ENCODE measurements at places on chromosomes 4 and X.

DNA sequence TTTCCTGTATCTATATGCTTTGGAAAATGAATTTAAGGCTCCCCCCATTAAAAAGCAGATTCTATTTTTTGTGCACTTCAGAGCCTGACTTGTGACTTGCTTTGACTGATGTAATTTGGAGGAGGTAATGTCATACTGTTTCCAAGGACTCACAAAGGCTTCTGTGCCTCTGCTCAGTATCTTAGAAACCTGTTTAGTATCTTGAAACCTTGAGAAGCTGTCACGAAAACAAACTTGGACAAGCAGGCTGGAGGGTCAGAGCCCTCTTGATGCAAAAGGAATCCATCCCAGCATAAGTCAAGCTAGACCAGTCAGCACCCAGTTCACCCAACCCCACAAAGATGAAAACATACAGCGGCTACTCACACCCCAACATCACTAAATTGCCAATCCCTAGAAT, 560.0 kb upstream of the PCDH7 start:
- DNase-seq: no peak

GRCh38 chr4:30720661-30721184, 554 bp downstream of the PCDH7 start:
- DNase-seq: peak; percentile 10

DNA sequence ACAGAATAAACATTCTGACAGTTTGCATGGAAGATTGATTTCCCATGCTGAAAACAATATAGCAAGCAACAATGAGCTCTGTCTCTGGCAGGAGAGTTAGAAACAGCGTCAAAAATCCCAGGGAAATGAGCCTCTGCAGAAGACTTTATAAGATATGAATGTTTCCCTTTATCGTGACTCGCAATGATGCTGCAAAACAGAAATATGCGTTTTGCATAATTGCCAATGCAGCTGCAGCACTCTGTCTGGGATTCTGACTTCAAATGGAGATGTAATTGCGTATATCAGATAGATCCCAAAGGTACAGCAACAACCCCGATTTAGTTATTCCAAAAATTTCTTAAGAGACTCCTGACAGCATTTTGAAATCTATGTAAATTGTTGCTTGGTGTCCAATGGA, 702.4 kb upstream of the EPHA5 start:
- no peak for DNase-seq

GRCh38 chr4:94341481-94342370, 910 bp downstream of the HPGDS start:
- DNase-seq: no peak

- DNase-seq: no peak
Measured at GRCh38 chr4:79502081-79502480, 94.1 kb upstream of the GK2 start.

GRCh38 chr4:178448372-178449035, 1006.3 kb upstream of the AGA start:
- no peak for DNase-seq

GRCh38 chr4:136664988-136665387, 867.3 kb downstream of the PCDH18 start:
- no peak for DNase-seq

DNA sequence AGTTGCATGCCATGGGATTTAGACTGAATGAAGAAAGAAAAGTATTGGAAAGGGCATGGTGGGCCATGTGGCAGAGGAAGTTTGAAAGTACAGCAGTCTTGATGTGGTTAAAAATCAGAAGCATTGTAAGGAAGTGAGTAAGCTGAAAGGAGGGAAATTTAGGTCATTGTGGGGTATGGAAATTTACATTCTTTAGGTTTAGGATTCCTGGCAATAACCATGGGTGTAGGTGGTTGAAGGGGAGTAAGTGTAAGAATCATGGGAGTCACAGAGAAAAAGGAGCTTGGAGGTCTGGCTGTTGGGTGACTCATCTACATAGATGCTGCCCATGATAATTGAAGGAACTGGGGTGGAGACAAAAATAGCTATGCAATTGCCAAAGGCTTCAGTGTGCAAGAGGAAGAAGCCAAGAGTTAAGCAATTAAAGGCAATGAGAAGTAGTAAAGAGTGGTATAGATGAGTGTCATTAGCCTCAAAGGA, 243.8 kb upstream of the LDB2 start:
- peak; percentile 41 for DNase-seq

- no peak for DNase-seq
Measured at GRCh38 chr4:75235359-75235951, 278.7 kb downstream of the RCHY1 start.

DNA sequence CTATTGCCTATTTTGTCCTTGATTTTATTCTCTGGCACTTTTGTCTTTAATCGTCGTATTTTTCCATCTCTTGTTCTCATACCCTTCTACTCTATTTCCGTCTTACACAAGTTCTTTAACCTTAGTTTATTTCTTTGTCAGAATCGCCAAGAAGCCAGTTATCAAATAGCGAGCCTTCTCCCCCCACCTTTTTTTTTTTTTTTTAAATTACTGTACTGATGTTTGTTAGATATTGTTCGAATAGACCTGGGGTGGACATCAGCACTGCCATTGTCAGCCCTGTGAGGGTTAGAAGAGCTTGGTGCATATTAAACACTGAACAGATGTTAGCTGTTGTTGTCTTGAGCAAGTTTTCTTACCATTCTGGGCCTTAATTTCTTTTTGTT, 1.2 kb downstream of the SPCS3 start:
- peak; percentile 49 for DNase-seq

GRCh38 chrX:110004731-110005369, 1.9 kb downstream of the TMEM164 start:
- no peak for DNase-seq
